ENCODE measurements at places on chromosomes 7 and 10. TPM values are rescaled to one million over a fixed set of nuclear protein-coding genes. Genes with fewer than 3 reads are reported as not detected.

DNA sequence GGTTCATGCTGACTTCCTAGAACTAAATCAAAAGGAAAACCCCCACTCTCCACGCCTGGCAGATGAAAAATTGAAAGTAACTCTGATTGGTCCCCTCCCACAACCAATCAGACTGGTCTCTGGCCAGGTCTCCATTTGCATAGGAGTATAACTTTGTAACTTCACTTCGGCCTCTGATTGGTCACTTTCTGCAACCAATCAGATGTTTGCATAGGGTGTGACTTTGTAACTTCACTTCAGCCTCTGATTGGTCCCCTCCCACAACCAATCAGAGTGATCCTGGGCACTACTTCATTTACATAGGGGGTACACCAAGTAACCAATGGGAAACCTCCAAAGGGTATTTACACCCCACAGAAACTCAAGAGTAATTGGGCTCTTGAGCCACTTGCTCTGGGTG is 306.6 kb upstream of the PFKP start:
- DNase-seq, result no peak

DNA sequence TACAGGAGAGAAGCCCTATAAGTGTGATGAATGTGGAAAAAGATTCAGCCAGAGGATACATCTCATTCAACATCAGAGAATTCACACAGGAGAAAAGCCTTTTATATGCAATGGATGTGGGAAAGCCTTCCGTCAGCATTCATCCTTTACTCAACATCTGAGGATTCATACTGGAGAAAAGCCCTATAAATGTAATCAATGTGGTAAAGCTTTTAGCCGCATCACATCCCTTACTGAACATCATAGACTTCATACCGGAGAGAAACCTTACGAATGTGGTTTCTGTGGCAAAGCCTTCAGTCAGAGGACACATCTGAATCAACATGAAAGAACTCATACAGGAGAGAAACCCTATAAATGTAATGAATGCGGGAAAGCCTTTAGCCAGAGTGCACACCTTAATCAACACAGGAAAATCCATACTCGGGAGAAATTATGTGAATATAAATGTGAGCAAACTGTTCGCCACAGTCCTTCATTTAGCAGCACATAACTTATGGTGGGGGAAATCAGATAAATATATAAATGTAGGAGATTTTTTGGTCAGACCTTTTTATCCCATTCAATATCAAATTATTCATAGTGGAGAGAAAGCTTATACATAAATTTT is 12.1 kb upstream of the MRPS17 start:
- DNase-seq, result no peak

Gene SPDYE5
- not detected for total RNA-seq

Gene KCNIP2
- total RNA-seq, result 3.7 TPM

DNA sequence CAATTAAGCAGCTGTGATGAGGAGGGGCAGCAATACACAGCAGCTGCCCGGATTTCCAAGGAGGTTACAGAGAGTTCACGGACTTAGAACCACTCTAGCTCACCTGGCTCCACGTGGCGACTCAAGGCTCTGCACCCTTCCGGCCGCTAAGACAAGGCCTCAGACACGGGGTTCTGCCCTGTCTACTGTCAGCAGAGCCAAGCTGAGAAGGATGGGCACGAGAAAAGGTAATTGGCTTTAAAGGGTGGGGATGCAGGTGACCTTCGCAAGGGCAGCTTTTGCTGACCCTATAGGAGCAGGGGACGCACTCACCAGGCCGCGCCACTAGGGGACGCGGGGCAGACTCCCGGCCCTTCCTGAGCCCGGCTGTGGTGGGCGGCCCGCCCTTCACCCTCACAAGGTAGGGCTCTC is 152.4 kb downstream of the KIF20B start:
- no peak for DNase-seq

Gene KLF14
- not detected for total RNA-seq

Gene FZD8
- 25.5 TPM for total RNA-seq

- no peak for DNase-seq
Measured at GRCh38 chr10:49235392-49235791, 47.2 kb upstream of the TMEM273 start.

Gene SEMA3A
- 3.4 TPM for total RNA-seq

Gene ITPRIP
- total RNA-seq, result 5.1 TPM

Gene SLC13A4
- total RNA-seq, result not detected

DNA sequence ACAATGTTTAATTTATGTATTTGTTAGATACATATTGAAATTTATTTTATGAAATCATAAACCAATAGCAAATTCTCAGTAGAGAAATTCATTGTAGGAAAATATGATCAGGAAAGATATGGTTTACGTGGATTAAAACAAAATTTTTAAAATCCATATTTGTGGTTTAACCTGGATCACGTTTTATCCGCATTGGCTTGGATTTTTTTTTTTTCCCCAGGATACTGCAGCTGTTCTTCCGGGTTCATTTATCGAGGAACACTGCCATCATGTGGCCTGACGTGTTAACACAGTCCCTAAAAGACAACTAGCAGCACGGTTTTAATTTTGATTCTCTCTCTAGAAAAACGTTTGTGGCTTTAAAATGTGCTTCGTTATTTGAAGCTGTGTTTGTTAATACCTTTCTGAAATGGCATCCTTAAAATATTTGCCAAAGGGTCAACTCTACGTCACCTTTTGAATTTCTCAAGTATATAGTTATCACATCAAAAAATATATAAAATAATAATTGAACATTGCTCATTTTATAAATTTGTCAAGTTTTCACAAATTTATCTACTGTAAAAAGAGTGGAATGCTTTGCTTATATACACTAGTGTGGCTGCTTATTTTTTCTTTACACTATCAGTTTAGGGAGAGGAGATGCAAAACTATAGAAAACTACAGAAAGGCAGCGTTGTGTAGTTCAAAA is 8.7 kb upstream of the ASB4 start:
- peak; percentile 49 for DNase-seq

- DNase-seq, result no peak
Measured at GRCh38 chr10:4267086-4267773, 482.2 kb upstream of the KLF6 start.

- DNase-seq, result no peak
Measured at GRCh38 chr7:74473116-74473515, 19.4 kb downstream of the GTF2IRD1 start.

GRCh38 chr7:73612598-73613269 is 11.6 kb downstream of the MLXIPL start:
- peak; percentile 81 for DNase-seq

DNA sequence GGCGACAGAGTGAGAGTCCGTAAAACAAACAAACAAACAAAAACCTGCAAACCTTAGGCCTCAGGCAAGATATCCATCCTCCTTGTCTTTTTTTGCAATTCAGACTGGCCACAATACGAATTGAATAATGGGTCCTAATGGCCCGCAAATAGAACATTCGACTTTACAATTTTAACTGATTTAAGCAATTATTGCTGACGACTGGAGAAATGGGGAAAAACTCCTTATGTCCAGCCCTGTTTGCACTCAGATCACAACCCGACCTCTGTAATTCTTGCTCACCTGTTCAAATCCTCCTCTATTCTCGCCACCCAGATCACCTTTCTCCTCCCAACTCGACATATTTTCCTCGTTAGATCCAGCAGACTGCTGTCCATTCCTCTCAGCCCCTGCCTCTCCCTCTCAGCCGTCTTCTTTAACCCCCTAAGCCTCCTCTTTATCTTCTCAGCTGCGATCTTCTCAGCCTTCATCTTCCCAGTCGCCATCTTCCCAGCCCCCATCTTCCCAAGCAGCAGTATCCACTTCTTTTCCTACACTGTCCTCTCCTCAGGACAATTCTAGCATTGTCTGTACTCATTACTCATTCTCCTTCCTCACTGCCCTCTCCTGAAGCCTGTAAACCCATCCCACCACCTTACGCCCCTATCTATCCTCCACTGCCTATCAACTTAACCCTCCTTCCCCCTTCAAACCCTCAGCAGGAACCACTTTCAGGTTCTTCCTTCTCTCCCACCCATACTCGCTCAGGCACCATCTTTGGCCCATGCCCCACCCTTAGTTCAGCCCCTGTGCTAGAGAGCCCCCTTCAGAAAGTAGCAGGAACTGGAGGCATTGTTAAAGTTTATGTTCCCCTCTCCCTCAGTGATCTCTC is 61.8 kb downstream of the LRRC17 start:
- DNase-seq, result no peak

DNA sequence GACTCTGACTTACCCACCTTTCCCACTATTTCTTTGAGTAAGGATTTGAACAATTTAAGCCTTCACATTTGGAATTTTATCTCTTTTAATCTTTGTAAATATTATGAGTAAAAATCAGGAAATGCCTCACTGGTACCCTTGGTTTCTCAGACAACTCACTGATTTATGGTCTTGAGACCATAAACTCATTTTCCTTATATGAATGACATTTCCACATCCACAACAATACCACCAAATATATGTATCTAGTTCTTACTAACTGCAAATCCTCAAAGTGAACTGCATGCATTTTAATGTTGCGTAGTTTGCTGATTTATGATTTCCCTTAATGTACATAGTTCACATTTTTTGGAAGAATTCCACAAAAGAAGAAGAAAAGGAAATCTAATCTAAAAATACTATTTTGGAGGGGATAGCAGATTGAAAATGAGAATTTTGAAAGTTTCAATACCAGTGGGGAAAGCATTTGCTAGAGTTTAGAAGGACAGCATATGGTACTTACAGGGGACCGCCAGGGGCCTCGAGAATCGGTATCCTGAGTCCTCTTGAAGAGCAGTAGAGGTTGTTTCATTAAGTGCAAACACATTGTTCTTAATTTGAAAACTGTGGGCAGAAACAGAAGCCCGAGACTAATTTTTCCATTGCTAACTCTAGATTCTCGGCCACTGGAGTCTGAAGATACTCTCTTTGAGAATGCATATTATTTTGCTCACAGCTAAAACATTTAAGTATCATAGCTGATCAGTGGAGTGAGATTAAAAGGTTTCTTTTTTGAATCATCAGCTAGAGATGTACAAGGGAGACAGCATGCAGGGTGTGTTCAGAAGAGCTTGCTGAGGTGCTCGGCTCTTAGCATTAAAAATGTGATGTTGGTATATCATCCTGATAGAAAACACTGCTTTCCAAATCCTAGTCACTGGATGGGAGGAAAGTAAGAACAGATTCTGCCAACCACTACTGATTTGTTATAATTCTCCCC is 964.0 kb downstream of the GATA3 start:
- no peak for DNase-seq

DNA sequence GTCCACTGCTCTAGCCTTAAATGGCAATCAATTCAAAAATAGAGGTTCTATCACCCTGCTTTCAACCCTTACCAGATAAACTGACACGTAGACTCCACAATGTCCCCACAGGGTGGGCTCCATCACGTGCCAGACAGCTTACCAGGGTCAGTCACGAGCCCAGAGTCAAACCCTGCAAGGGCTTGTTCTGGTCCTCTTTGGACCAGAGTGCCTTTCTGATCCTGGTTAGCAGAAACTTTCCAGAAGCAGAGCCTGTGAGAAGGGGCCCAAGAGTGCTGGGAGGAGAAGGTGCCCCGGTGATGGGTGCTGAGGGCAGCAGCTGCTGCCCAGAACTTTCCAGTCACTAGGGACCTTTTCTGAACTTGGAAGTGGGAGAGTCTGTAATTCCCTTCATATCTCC is 354 bp upstream of the GIMAP5 start:
- no peak for DNase-seq

DNA sequence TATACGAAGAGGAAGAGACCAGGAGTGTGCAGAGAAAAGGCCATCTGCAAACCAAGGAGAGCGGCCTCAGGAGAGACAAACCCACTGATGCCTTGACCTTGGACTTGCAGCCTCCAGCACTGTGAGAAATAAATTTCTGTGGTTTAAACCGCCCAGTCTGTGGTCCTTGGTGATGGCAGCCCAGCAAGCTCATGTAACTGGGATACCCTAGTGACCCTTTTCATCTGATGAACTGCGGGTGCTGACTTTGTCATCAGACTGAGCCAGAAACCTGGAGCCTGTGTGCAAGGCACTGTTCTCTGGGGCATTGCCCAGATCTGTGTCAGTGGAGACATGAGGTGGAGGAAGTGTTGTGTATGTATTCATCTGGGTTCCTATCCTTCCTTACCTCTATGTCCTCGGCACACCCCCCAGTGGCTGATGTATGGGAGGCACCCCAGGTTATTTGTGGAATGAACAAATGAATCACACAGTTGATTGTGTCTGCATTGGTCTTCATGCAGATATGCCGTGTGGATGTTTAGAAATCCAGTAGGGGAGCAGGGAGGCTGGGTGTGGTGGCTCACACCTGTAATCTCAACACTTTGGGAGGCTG is 64.5 kb upstream of the BTBD16 start:
- no peak for DNase-seq

Gene GNAT3
- not detected for total RNA-seq

Gene CFTR
- total RNA-seq, result 116 TPM

GRCh38 chr10:130573446-130573845 is 437.3 kb downstream of the GLRX3 start:
- DNase-seq, result no peak

Gene DEPP1
- total RNA-seq, result 13.4 TPM

DNA sequence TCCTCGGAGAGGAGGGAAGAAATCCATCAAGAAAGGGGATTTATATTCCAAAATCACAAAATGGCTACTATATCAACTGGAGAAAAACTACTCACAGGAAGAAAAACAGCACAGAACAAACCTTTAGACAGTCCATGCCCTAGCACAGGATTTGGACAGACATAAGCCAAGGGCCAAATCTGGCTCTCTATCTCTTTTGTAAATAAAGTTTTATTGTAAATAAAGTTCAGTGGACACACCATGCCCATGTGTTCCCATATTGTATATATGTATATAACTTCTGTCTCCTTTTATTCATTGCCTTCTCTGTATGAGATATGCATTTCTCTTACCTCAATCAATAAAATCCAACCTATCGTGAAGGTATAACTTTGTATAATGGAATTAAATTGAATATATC is 742.8 kb upstream of the LRRTM3 start:
- no peak for DNase-seq

DNA sequence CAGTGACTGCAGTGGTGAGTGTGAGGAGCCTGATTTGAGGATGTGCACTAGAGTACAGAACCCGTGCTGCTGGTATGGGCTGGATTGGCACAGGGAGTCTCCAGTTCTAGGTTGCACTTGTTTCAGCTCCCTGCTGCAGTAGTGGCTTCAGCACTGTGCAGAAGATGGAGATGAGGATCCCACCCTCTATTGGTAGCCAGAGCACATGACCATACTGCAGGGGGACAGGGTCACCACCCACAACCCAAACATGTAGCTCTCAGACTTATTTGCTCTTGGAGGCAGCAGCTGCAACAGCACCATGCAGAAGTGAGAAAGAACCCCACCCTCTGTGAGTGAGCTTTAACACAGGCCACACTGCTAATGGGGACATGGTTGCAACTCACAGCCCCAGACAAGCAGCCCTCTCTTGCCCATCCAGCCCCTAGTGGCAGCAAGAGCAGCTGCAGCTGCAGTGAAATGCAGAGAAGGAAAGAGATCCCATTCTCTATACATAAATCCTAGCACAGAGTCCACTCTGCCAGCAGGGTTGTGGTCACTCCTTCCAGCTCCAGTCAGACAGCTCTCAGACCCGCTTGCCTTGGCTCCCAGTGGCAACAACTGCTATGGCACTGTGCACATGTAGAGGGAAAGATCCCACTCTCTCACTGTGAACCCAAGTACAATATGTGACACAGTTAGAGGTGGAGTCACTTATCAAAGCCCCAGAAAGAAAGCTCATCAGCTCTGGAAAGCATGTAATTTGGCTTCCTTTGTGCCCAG is 51.4 kb upstream of the SCIN start:
- no peak for DNase-seq
